Activated naive CD8-positive, alpha-beta T cell treated with anti-CD3 and anti-CD28 coated beads, Interleukin-2, amount 10 ng/mL, durations not matched to agents 7 days and 5 days (primary cell): ENCODE measurements at places on chromosomes 16 and 17. TPM values are rescaled to one million over a fixed set of nuclear protein-coding genes. Genes with fewer than 3 reads are reported as not detected.

DNA sequence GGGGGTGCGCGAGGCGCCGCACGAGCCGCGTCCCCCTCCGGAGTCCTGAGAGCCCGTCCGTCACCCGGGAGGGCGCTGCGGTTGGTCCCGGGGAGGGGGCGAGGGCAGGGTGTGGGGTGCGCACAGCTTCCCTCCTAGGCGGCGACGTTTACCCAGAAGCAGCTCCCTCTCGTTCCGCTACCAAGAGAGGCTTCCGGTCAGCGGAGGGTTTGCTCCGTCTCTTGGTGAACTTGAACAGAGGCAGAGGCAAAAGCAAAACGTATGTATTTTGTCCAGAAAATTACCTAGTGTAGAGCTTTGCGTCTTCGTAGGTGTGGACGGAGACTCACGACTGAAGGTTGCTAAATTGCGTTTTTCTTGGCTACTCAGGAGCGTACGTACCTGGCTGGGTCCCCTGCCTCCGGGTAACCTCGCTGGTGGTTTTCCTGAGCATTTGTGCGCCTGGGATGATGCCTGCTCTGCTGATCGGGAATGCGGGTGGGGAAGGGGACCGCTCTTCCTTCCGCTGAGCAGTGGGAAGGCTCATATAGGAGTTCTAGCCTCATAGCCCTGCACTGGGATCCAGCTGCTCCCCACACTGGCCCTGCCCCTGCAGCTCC, 833 bp downstream of the WSCD1 start:
- no peak for DNase-seq
- H3K4me3 ChIP-seq, result no peak overlapping the region
- no peaks in the 10 kb centered on the region for H3K36me3 ChIP-seq

GRCh38 chr16:55116165-55116920, 185.7 kb downstream of the IRX5 start:
- H3K4me1 ChIP-seq, result no peaks in the 10 kb centered on the region
- no peak overlapping the region for H3K4me3 ChIP-seq
- no peaks in the 10 kb centered on the region for H3K27me3 ChIP-seq
- no peak for DNase-seq
- H3K36me3 ChIP-seq, result no peaks in the 10 kb centered on the region

GRCh38 chr16:68627951-68628425, 17.1 kb upstream of the CDH3 start:
- H3K27me3 ChIP-seq, result no peaks in the 10 kb centered on the region
- H3K36me3 ChIP-seq, result no peaks in the 10 kb centered on the region
- no peak overlapping the region for H3K27ac ChIP-seq
- no peaks in the 10 kb centered on the region for H3K4me1 ChIP-seq
- no peak overlapping the region for H3K4me3 ChIP-seq

DNA sequence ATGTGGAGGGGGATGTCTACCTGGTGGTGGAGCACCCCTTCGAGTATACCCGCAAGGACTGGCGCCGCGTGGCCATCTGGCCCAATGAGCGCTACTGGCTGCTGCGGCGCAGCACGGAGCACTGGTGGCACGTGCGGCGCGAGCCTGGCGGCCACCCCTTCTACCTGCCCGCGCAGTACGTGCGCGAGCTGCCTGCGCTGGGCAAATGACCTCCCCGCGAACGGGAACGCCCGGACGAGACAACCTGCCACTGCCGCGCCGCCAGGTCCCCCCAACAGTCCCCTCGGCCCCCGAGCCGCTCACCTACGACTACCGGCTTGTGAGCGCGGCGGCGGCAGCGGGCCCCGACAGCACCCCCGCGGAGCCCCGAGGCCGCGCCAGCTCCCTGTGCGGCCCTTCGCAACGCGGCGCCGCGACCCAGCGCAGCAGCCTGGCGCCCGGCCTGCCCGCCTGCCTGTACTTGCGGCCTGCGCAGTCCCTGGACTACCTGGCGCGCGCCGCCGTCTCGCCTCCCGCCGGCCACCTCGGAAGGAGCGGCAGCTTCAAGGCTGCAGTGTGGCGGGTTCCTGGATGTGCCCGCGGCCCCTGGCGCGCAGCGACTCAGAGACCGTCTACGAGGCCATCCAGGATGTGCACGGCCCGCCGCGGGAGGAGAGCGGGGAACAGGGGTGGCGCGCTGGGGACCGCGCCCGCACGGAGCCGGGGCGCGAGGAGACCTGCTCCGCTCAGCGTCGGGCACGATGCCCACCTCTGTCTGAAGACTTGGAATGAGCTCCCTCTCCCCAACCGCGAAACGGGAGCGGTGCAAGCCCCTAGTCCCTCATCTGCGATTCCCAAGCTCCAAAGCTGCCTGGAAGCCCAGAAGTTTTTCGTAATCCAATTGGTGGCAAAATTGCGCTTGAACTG, 48.7 kb upstream of the AMZ2 start:
- DNase-seq, result peak; percentile 70
- peak overlapping the region; percentile 80 for H3K4me3 ChIP-seq
- peaks cover 65% of the 10 kb centered on the region for H3K27me3 ChIP-seq
- H3K36me3 ChIP-seq, result no peaks in the 10 kb centered on the region

GRCh38 chr17:48048384-48049126, 396 bp downstream of the NFE2L1 start:
- no peaks in the 10 kb centered on the region for H3K27me3 ChIP-seq
- H3K36me3 ChIP-seq, result peaks cover 16% of the 10 kb centered on the region
- peak overlapping the region; percentile 98 for H3K27ac ChIP-seq

DNA sequence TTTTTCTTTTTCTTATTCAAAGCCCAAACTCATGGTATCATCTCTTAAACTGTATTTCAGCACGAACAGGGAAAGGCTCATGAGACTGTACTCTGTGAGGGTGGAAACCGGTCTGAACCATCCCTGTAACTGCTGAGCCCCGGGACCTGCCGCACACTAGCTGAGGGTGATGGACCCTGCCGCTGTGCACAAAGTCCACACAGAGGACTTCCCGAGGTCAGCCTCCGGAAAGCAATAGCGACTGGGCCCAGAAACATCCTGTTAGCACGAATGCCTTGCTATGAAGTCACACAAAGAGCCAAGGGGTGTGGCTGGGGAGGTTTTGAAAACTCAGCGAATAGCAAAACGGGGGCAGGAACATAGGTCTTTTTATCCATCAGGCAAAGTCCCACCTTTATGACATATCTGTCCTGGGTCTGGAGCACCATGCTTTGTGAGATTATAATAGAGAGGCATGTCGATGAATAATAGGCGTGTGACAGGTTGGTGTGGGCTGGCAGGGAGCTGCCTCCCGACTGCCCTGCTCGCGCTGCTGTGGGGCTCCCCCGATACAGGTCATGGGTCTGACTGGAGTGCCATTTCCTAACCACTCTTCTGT, 33.4 kb downstream of the CDK5R1 start:
- peaks cover 74% of the 10 kb centered on the region for H3K4me1 ChIP-seq
- H3K27me3 ChIP-seq, result no peaks in the 10 kb centered on the region
- peaks cover 5% of the 10 kb centered on the region for H3K36me3 ChIP-seq
- peak overlapping the region; percentile 87 for H3K27ac ChIP-seq
- DNase-seq, result peak; percentile 62
- H3K4me3 ChIP-seq, result peak overlapping the region; percentile 81

DNA sequence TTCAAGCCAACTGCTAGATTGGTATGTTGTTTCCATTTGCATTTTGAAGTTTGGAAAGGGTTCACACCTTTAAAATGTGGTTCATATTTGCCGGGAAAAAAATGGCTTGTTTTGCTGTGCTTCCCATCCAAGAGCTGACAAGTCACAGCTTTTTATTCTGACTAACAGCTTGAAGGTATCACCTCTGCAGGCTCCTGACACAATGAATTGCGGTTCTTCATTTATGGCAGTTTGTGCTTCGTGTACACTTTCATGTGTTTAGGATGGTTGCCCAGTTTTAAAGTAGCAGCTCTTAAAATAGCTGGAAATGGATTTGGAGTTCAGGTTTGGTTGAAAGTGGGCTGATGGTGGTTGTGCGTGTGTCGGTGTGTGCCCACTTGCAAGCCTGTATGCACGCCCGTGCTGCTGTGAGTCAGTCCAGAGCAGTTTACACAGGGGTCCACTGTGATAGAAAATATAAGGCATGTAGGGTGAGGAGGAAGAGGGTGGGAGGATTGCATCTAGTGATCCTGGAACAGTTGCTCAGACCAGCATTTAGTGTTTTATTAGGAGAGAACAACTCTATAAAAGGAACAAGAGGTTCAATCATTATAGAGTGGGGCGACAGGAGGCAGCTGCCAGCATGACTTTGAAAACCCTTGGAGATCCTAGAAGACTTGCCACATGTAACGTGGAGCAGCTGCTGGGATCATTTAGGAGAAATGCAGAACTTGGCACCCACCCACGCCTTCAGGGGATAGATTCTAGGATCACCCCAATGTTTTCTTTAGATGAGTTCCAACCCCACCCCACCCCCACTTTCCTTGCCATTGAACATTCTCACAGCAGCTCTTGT, 108.0 kb upstream of the TBX2 start:
- no peak overlapping the region for H3K27ac ChIP-seq
- no peak overlapping the region for H3K4me3 ChIP-seq
- H3K36me3 ChIP-seq, result no peaks in the 10 kb centered on the region
- H3K27me3 ChIP-seq, result peaks cover 3% of the 10 kb centered on the region
- no peak for DNase-seq

GRCh38 chr17:54937426-54937825, 31.0 kb downstream of the COX11 start:
- no peaks in the 10 kb centered on the region for H3K36me3 ChIP-seq
- no peaks in the 10 kb centered on the region for H3K27me3 ChIP-seq
- no peaks in the 10 kb centered on the region for H3K4me1 ChIP-seq
- no peak overlapping the region for H3K4me3 ChIP-seq
- H3K27ac ChIP-seq, result no peak overlapping the region
- DNase-seq, result no peak

KRTAP17-1 gene
- total RNA-seq, result not detected

EEF2K gene
- 25.7 TPM for total RNA-seq

APOBR gene
- 26.1 TPM for total RNA-seq

IRF8 gene
- total RNA-seq, result 27.8 TPM
